CD14-positive monocyte (primary cell): ENCODE measurements at places on chromosomes 7 and 10. TPM values are rescaled to one million over a fixed set of nuclear protein-coding genes. Genes with fewer than 3 reads are reported as not detected.

- no peak overlapping the region for H3K27ac ChIP-seq
- H3K4me3 ChIP-seq: no peak overlapping the region
- peaks cover 57% of the 10 kb centered on the region for H3K36me3 ChIP-seq
- DNase-seq: no peak
- no peaks in the 10 kb centered on the region for H3K27me3 ChIP-seq
Measured at GRCh38 chr7:139906879-139907278, 77.8 kb downstream of the TBXAS1 start.

DNA sequence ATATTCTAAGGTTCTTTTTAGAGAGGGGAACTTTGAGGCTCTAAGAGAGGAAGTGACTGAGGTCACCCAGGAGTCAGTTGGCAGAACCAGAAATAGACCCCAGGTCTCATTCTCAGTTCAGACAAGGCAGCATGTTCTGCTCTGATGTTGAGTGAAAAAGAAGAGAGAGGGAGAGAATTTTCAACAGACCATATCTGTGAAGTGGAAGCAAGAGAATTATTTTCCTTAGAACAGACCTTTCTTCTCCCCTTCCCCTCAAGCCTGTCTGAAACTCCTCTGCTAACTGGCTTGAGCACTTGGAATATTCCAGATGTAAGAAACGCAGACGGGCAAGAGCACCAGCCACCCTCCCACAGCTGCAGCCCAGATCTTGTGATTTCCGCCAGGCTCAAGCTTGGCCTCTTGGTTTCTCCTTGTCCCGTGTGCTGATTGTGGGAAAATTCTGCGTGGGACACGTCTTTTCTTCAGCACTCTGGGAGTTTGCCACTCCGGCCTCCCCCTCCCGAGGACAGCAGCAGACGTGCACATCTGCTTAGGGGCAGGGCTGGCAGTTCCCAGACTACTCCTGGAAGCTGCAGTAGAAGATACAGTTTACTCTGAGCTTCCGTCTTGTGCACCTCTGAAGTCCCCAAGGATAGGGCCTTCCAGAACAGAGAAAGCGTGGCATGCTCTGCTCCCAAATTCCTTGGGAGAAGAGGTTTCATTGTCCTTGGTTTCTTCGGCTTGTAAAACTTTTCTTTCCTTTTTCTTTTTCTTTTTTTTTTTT lies 22.7 kb upstream of the IKZF1 start:
- H3K36me3 ChIP-seq: no peaks in the 10 kb centered on the region
- peak; percentile 54 for DNase-seq
- peaks cover 47% of the 10 kb centered on the region for H3K4me1 ChIP-seq
- H3K27me3 ChIP-seq: no peaks in the 10 kb centered on the region
- peak overlapping the region; percentile 47 for H3K27ac ChIP-seq

GRCh38 chr10:75826846-75827245 lies 395.4 kb downstream of the LRMDA start:
- H3K27ac ChIP-seq: no peak overlapping the region
- no peak overlapping the region for H3K4me3 ChIP-seq
- no peak for DNase-seq
- no peaks in the 10 kb centered on the region for H3K27me3 ChIP-seq
- no peaks in the 10 kb centered on the region for H3K36me3 ChIP-seq
- H3K4me1 ChIP-seq: no peaks in the 10 kb centered on the region

DNA sequence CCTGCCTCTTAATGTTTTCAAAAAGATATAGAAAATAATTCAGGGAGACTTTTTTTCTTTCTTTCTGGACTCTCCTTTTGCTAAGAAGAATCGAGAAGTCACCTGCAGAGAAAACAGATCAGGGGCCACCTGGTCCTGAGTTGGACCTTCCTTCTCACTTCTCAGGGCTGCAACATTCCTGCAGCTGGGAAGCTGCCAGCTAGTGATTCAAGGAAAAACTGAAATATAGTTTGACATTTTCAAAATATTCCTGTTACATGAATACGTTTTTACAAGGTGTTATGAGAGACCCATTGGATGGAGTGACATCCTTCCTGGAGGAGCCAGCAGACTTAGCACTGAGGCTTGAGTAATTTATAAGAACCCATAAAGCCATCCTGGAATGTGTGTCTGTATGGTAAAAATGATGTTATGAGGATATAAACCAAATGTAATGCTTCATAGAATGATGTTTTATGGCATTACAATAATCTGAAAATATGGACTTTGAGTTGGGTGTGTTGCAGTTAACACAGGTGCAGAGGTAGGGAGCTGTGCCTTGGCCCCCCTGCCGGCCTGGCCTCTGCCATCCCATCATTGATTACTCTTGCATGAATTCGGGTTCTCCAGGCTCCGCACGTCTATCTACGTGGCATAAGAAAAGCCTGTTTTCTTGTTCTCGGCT lies 149.7 kb downstream of the PAXIP1 start:
- H3K27me3 ChIP-seq: no peaks in the 10 kb centered on the region
- H3K4me3 ChIP-seq: no peak overlapping the region
- DNase-seq: no peak
- H3K27ac ChIP-seq: no peak overlapping the region

- peak; percentile 70 for DNase-seq
- no peaks in the 10 kb centered on the region for H3K36me3 ChIP-seq
- H3K4me3 ChIP-seq: no peak overlapping the region
- no peak overlapping the region for H3K27ac ChIP-seq
Measured at GRCh38 chr7:101677797-101678479, 48.8 kb upstream of the MYL10 start.

GRCh38 chr7:5507013-5507412 lies 83.4 kb upstream of the TNRC18 start:
- no peak overlapping the region for H3K4me3 ChIP-seq
- H3K27me3 ChIP-seq: no peaks in the 10 kb centered on the region
- H3K36me3 ChIP-seq: peaks cover 6% of the 10 kb centered on the region
- peak overlapping the region; percentile 26 for H3K27ac ChIP-seq

- DNase-seq: no peak
- peaks cover 11% of the 10 kb centered on the region for H3K36me3 ChIP-seq
- no peaks in the 10 kb centered on the region for H3K4me1 ChIP-seq
- H3K4me3 ChIP-seq: no peak overlapping the region
- no peak overlapping the region for H3K27ac ChIP-seq
Measured at GRCh38 chr7:2175514-2175913, 57.2 kb downstream of the MAD1L1 start.

JAKMIP3 gene
- polyA plus RNA-seq: not detected

COL1A2 gene
- not detected in 2 replicates for polyA plus RNA-seq

SEMA4G gene
- not detected for polyA plus RNA-seq

ASAH2B gene
- not detected for polyA plus RNA-seq
